ENCODE measurements at places on chromosomes 7 and 10.

GRCh38 chr10:106582291-106582690, 582.2 kb downstream of the SORCS1 start:
- DNase-seq = no peak

DNA sequence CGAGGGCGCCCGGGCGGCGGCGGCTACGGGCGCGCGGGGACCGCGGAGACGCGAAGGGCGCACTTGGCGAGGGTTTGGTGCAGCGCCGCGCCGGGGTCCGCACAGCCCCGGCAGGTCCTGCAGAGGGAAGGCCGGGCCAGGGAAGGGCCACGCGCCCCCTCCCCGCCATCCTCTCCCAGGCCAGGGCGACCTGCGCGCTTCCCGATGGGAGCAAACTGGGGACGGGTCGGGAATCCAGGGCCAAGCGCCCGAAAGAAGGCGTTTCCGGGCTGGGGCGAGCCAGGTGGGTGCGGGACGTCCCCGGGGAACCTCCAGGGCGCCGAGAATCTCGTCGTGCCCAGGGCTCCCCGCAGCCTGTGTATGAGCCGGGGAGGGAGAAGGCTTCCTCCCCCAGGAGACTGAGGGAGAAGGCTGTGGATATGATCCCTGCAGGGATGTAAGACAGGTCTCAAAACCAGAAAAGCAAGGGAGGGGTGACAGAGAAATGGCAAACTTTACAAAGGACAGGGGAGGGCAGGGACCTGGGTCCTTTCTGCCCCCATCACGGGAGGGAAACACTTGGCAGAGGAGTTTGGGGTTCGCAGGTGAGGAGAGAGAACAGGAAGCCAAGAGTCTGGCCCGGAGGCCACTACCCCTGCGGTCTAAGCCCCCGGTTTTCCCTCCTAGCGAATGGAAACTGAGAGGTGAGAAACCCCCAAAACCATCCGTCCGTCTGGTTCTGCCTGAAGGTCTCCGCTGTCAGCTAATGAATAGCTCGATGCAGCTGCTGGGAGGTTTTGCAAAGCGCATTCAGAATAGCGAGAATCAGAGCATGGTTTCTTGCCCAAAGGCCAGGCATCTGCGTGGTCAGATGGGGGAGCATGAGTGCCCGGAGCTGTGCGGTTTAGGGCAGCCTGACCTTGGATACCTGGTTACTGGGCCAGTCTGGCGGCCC, 674 bp downstream of the AMZ1 start:
- no peak for DNase-seq

DNA sequence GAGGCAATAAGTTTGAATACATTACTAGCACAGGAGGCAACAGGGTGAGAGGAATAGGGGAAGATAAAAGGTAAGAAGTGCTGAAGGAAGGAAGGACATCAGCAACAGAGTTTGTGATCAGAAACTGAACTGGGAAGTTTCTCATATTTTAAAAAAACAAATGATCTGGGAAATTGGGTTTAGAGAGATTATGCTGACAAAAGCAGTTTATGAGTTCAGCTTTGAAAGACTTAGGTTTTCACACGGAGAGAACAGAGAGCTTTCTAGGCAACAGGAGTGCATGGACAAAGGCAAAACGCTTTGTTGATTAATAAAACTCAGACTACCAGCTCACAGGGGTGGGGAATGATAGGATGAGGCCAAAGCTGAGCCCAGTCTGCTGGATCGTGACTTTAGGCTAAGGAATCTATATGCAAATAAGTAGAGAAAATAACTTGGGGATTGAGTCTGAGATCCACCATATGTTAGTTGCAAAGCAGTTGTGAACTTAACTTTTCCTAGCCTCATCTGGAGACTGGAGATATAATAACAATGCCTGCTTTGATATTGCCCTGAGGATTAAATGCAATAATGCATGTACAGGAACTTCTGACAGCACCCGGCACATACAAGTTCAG, 4.2 kb downstream of the OSBPL3 start:
- DNase-seq = no peak

GRCh38 chr7:126856691-126857291, 395.9 kb downstream of the GRM8 start:
- DNase-seq = no peak

- DNase-seq = no peak
Observed at GRCh38 chr10:15897287-15897686, 37.0 kb upstream of the MINDY3 start.

DNA sequence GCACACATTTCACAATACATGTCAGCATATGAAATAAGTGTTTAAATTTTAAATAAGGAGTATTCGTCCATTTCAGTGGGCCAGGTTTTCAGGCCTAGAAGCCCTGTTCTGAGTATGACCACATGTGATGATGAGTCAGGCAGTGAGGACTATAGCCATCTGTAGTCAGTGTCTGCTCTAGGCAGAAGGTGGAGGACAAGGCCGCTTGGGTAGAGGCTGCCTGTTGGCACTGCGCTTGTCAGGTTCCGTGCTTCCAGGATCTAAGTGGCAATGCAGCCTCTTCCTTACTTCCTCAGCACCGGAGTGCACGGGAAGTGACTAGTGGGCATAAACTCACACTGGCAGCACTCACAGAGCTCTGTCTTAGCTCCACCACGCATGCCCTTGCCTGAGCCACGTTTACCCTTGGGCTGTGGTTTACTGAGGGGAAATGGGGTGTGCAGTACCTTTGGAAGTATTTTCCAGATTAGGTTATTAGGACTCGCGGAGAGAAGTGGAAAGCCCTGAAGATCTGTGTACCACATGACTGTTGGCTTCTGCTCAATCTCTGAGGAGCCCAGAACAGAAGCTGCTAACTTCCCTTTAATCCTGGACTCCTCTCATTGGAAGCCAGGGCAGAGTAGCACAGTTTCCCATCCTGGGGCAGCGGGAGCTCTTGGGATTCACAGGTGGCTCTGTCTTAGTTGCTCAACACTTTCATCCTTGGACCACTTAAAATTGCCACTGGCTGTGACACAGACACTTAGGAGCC, 87.5 kb upstream of the GJD4 start:
- no peak for DNase-seq

- no peak for DNase-seq
Observed at GRCh38 chr7:44318332-44318731, 7.1 kb downstream of the CAMK2B start.

Data from central memory CD4-positive, alpha-beta T cell (primary cell).